ENCODE measurements at places on chromosomes 3 and 15.

- DNase-seq: no peak
These were observed 306.2 kb upstream of the ATP11B start for GRCh38 chr3:182487143-182487542.

DNA sequence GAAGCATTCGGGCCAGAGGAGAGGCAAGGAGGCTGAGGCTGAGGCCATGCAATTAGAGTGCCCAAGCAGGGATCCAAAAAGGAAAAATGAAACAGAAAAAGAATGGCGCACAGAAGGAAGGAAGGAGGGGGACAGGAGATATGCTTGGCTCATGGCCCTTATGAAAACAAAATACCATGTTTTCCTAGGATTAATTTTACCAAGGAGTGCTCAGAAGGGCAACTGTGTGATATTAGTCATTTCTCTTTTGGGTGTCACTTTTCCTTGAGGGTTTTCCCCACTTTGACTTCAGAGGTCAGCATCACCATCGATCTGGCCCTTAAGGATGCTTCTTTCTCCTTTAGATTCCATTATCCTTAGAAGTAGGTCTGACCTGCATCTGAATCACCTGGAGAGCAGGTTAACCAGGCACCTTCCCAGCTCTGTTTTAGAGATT is 1.4 kb downstream of the PARP14 start:
- DNase-seq: no peak

DNA sequence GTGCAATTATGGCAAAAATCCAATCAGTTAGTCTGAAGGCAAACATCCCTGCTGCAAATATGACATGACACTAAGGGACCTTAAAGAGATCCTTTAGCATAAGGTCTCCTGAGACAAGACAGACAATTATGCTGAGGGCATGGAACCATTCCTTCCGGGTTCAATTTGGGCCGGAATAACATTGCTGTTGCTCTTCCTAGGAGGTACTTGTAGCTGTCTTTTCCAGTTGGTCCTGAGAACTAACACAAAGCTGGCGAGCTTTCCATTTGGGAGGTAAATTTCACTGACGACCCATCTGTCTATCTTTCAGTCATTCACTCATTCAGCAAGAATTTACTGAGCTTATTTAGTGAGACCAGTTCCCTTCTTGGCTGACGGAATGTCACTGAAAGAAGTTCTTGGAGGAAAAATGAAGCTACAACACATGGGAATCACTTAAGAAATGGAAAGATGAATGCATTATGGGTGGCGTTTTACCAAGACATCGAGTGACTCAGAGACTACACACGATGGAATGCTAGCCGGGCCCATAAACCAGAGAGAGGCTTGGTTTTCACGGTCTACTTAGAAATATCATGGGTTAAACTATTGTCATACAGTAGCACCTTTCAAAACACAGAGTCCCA is 215.5 kb downstream of the PDZRN3 start:
- no peak for DNase-seq

GRCh38 chr3:122443090-122443489 is 27.2 kb upstream of the WDR5B start:
- DNase-seq: no peak

DNA sequence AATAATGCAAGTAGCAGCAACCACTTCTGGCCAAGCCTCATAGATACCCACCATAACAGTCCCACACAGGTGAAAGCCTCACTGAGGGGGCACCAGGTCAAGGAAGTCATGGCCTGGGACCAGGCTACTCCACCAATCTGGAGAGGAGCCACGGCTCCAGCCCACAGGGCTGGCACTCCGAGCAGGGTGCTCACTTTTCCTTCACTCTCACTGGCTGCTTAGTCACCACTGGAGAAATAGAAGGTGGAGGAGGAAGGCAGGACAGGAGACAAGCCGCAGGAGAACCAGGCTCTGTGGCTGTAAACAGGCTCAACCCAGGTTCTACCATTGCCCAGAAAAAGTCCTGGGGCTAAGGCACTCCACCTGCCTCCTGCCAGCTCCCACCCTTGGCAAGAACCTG is 1.2 kb downstream of the USP19 start:
- DNase-seq: no peak

- DNase-seq: no peak
These were observed 144.1 kb downstream of the KLF13 start for GRCh38 chr15:31470756-31471155.

- DNase-seq: no peak
These were observed 1.1 kb upstream of the FBLN2 start for GRCh38 chr3:13547591-13548371.

GRCh38 chr3:100096866-100097265 is 17.4 kb downstream of the FILIP1L start:
- peak; percentile 18 for DNase-seq
